Hematopoietic multipotent progenitor cell treated with erythropoietin and hydrocortisone succinate and interleukin-3 and kit ligand, for 8 days (in vitro differentiated cells): ENCODE measurements at places on chromosomes 11 and 22.

DNA sequence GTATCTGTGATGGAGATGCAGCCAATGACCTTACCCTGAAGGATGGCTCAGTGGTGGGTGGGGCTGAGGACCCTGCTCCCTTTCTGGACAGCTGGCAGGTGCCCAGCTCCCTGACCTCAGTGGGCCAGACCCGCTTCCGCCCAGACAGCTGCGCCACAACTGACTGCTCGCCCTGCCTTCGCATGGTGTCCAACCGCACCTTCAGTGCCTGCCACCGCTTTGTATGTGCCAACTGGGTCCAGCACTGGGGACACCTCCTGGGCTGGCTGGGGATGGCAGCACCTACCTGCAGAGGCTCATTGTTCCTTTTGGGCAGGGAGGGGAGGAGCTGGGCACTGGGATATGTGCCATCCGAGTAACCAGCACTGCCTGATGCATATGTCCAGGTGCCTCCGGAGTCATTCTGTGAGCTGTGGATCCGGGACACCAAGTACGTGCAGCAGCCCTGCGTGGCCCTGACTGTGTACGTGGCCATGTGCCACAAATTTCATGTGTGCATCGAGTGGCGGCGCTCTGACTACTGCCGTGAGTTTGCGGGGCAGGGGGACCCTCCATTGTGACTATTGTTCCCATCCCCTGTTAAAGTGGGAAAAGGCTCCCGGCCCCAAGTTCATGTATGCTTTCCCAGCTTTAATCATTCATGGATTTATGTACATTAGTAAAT, 84.8 kb downstream of the OTOG start:
- DNase-seq: no peak

GRCh38 chr11:133136376-133136775, 395.9 kb downstream of the OPCML start:
- no peak for DNase-seq

- no peak for DNase-seq
Observed at GRCh38 chr11:99631618-99632017, 610.9 kb downstream of the CNTN5 start.

DNA sequence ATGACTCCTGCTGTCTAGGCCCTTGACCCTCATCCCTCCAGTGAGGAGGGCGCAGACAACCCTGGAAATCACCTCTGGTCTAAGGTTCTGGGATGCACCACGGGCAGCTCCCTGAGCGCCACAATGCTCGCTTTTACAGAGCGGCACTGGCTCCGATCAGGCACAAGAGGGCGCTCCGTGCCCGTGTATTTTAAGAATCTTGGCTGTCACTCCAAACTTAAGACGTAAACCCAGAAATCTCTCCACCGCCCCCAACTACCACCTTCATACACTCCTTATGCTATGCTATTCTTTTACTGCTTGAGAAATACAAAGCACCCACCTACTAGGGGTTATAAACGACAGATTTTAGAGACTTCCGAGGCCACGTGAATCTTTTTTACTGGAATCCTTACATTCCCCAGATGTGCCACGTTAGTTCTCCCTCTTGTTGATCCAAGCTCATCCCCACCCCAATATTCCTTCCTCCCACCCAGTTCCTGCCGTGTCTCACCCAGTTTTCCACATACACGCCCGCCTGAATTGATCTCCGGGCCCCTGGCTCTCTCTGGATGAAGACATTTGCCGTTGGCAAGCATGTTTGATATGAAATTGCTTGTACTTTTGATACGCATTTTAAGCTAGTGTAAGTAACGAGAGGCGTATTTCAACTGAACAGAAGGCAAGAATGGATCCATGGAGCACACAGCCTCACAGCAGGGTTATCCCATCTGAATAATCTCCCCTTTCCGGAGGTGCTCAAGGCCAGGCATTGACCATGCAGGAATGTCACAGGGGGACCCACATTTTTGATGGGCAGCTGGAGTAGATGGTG, 453.5 kb downstream of the OPCML start:
- peak; percentile 65 for DNase-seq
